Breast epithelium (tissue), 4 donors: ENCODE measurements at places on chromosomes 3 and 15. TPM values are rescaled to one million over a fixed set of nuclear protein-coding genes. Genes with fewer than 3 reads are reported as not detected.
A peak's percentile ranks its signal among the peaks of the same experiment; 100 is the strongest.

EBLN2 gene
- 12.0 TPM for total RNA-seq

DNA sequence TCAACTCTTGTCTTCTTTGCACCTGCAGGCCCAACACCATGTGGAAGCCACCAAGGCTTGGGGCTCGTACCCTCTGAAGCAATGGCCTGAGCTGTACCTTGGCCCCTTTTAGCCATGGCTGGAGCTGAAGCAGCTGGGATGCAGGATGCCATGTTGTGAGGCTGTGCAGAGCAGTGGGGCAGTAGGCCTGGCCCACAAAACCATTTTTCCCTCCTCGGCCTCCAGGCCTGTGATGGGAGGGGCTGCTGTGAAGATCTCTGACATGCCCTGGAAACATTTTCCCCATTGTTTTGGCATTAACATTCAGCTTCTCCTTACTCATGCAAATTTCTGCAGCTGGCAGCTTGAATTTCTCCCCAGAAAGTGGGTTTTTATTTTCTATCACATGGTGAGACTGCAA is 58.5 kb downstream of the DPH6 start:
- no peaks in the 10 kb centered on the region for H3K36me3 ChIP-seq
- H3K27ac ChIP-seq: no peak overlapping the region
- H3K27me3 ChIP-seq: no peaks in the 10 kb centered on the region
- no peaks in the 10 kb centered on the region for H3K4me1 ChIP-seq
- no peak for DNase-seq

DNA sequence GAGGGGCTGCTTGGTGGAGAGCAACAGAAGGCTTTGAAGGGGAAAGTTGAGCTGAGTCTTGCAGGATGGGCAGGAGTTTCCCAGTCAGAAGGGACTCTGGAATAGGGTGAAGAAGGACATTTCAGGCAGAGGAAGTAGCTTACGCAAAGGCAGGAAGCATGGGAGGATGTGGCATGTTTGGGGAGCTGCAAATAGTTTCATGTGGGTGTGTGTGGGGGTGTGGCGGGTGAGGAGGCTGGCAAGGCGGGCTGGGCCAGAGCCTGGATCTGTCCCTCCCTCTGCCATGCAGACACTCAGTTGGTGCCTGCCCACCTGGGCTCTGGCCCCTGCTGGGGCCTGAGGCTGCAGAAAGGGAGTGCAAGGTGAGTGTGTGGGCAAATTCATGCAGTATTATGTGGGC is 10.4 kb downstream of the TEX264 start:
- no peaks in the 10 kb centered on the region for H3K36me3 ChIP-seq
- no peaks in the 10 kb centered on the region for H3K4me1 ChIP-seq

DNA sequence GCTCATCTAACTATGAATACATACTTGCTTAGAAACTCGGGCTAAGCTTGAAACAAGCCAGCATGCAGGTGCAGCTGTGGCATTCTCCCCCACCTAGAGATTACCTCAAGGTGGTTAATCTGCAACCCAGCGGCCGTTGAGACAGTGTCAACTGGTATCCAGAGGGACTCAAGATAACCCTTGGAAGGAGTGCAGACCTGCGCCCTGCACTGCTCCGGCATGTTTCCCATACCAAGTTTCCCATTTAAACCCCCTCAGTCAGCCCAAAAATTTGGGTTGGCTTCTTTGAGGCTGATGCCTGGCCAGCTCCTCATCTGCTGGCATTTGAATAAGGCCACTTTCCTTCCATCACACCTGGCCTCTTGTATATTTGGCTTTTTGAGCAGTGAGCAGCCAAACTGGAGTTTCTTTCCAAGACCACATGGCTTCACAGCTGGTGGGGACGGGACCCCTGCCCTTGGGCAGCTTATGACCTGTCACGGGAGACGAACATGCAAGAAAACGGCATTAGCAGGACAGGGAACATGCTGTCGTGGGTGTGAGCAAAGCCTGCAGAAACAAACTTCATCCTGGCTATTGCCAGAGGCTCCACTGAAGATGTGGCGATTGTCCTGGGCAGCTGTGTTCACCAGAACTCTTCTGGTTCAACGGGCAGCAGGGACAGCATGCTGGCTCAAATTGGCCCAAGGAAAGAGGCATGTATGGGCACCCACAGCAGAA is 98.2 kb downstream of the PLXNA1 start:
- no peaks in the 10 kb centered on the region for H3K27me3 ChIP-seq
- H3K4me1 ChIP-seq: no peaks in the 10 kb centered on the region
- no peak overlapping the region for H3K4me3 ChIP-seq
- DNase-seq: no peak
- H3K27ac ChIP-seq: no peak overlapping the region
- H3K36me3 ChIP-seq: no peaks in the 10 kb centered on the region

GRCh38 chr15:85274315-85275050 is 105.9 kb upstream of the AKAP13 start:
- no peaks in the 10 kb centered on the region for H3K36me3 ChIP-seq
- H3K27ac ChIP-seq: no peak overlapping the region
- no peak overlapping the region for H3K4me3 ChIP-seq

DNA sequence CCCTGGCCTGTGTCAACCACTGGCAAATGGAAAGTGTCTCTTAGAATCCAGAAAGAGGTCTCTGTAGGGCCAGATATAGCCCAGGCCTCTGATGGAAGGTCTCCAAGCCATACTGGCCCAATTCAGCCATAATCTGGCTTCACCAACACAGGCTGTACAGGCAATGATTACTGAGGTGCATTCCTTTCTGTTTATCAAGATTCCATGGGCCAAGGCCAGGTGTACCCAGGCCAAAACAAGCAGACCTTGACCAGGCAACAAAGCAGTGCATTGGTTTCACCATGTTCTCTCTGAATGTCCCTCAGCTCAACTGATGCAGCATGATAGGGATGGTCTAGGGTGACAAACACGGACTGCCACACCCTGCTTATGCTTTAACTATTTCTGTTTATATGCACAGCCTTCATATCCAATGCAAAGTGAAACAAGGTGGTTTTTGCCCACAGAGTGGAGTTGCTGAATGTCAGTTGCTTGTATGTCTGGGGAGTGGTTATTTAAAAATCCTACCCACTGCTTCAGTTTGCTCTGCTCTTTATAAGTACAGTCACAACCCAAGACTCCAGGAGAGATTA is 25.2 kb downstream of the CCNL1 start:
- H3K4me3 ChIP-seq: no peak overlapping the region
- H3K36me3 ChIP-seq: no peaks in the 10 kb centered on the region
- H3K27ac ChIP-seq: peak overlapping the region; percentile 58

GRCh38 chr15:40695469-40695890 is 506 bp downstream of the RAD51 start:
- DNase-seq: no peak
- peak overlapping the region; percentile 90 for H3K4me3 ChIP-seq
- H3K27me3 ChIP-seq: no peaks in the 10 kb centered on the region
- H3K36me3 ChIP-seq: no peaks in the 10 kb centered on the region

STAC gene
- 5.6 TPM for total RNA-seq

DNA sequence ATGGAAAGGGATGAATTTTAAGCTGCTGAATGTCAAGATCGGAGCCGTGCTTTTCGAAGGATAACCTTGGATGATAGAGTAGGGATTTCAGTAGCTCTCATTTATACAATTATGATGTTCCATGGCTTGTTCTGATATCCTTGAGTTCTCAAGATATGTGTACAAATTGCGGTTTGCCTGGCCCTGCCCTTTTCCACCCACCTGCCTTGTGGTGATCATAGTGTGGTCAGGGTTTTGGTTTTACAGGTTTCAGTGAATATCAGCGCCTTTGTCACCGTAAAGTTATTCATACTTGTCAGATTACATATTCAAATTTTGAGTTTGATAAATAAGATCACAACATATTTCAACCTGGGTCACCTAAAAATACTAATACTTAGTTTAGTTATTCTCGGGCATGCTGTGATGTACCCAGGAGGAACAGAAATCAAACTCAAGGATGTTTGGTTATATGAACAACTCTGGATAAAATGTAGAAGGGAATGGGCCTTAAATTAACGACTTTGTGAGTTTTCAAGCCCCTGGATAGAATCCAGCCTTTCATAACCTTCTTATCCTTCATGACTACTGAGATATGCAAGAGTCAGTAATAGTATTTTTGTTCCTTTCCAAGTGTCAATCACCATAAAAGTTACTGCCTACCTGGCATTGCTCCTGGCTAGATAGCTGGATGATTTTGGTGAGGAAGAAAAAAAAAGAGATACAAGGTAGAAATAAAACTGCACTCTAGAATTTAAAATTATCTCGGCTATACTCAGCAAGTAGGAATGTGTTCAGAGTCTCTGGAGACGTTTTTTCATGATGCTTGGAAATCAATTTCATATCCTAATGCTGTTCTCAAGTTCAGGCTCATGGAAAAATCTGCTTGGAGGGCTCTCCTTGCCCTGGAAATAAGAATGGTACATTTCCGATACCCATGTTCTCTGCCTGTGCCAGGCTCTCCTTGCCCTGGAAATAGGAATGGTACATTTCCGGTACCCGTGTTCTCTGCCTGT is 209.2 kb upstream of the TPRG1 start:
- H3K4me1 ChIP-seq: no peaks in the 10 kb centered on the region
- H3K36me3 ChIP-seq: no peaks in the 10 kb centered on the region
- no peak overlapping the region for H3K4me3 ChIP-seq
- H3K27ac ChIP-seq: peak overlapping the region; percentile 79

DNA sequence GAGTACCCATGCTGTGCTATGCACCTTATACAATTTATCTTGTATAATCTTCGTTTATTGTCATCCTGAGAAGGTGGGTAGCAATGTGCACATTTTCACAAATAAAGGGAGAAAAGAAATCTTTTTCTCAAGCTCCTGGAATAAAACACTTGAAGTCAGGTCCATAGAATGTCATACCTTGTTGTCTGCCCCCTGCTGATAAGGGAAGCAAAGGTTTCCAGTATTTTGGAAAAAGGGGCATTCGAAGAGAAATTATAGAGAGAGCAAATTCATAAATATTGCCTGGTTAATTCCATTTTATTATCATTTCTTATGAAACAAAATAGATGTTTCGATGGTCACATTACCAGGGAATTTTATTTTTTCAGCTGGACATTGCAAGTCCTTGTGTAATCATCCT is 277.8 kb downstream of the RAP2B start:
- H3K27me3 ChIP-seq: no peaks in the 10 kb centered on the region
- H3K27ac ChIP-seq: no peak overlapping the region
- DNase-seq: no peak
- H3K4me1 ChIP-seq: no peaks in the 10 kb centered on the region

DNA sequence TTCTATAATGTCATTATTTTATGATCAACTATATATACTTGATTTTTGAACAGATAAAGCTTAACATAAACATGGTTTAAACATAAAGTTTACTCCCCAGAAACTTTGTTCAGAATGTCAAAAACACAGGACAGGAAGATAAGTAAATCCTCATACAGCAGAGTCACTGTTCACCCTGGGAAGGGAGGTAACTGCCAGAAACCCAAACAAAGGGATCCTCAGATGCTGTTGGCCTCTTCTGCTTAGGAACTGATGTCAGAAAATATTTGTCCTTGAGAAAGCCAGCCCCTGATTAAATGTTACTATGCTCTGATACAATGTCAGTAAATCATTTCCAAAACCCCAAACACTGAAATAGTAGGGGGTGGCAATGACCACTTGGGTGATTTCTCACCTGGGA is 185.3 kb downstream of the TJP1 start:
- H3K27me3 ChIP-seq: no peaks in the 10 kb centered on the region
- no peak overlapping the region for H3K27ac ChIP-seq
- no peak overlapping the region for H3K4me3 ChIP-seq

GASK1A gene
- 10.1 TPM for total RNA-seq

DNA sequence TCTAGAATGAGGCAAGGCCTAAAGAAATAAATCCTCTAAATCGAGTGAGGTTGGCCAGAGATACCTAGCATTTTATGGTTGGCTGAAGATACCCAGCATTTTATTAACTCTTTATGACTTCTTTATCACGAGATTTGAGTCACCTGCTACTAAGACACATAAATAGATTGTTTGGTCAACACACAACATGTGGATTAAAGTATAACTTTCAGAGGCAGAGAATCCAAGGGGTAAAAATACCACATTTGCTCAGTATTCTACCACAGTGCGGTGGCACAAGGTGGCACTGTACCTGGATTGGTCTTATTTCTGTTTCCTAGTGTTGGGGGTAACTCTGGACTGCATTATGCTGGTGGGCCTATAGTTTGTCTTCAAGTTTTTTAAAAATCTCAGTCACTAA is 27.0 kb upstream of the VILL start:
- H3K4me1 ChIP-seq: no peaks in the 10 kb centered on the region
- no peaks in the 10 kb centered on the region for H3K36me3 ChIP-seq
- DNase-seq: no peak

GRCh38 chr3:57840473-57840872 is 84.4 kb downstream of the SLMAP start:
- H3K4me1 ChIP-seq: no peaks in the 10 kb centered on the region
- no peak for DNase-seq
- no peaks in the 10 kb centered on the region for H3K36me3 ChIP-seq
- H3K4me3 ChIP-seq: no peak overlapping the region
- H3K27me3 ChIP-seq: no peaks in the 10 kb centered on the region

GPR62 gene
- not detected for total RNA-seq

DNA sequence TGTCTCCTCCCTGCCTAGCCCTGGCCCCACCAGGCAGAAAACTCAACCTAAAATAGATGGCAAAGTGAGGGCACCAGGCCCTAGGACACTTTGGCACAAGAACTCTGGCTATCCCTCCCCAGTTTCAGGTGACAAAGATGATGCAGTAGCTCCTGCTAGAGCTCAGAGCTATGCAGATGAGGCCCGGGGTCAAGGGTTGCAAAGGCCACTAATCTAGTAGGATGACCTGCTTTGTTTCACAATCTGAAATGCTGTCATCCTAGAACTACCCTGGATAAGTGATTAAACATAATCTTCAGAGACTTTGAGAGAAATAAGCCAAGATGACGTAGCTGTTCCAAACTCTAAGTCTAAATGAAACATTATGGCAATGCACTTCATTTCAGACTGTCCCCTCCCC is 24.0 kb upstream of the PIK3R4 start:
- H3K27me3 ChIP-seq: no peaks in the 10 kb centered on the region
- DNase-seq: no peak
- H3K4me1 ChIP-seq: no peaks in the 10 kb centered on the region
- H3K27ac ChIP-seq: no peak overlapping the region
- no peak overlapping the region for H3K4me3 ChIP-seq

DNA sequence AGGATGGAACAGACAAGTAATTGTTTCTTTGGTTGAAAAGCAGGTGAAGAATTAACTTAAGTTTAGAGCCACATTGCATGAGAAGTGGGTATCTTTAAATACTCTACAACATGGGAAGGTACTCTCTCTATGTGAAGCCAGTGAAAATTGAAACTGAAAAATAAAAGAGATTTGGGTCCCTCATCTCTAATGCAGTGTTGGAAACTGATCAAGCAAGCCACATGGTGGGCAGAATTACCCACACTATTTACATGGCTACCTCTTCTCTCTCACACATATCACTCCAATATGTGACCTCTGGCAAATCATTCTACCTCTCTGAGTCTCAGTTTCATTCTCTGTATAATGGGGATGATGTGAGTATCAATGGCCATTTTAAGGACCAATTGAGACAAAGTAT is 339.0 kb downstream of the IL5RA start:
- no peak for DNase-seq
- H3K4me1 ChIP-seq: no peaks in the 10 kb centered on the region
- no peaks in the 10 kb centered on the region for H3K36me3 ChIP-seq
